ENCODE measurements at places on chromosomes 16 and 17.
A peak's percentile ranks its signal among the peaks of the same experiment; 100 is the strongest.

GRCh38 chr17:22507823-22508222 lies 815.5 kb downstream of the KCNJ18 start:
- no peak overlapping the region for H3K27ac ChIP-seq
- no peaks in the 10 kb centered on the region for H3K4me1 ChIP-seq
- no peaks in the 10 kb centered on the region for H3K27me3 ChIP-seq
- H3K36me3 ChIP-seq: no peaks in the 10 kb centered on the region
- DNase-seq: no peak

DNA sequence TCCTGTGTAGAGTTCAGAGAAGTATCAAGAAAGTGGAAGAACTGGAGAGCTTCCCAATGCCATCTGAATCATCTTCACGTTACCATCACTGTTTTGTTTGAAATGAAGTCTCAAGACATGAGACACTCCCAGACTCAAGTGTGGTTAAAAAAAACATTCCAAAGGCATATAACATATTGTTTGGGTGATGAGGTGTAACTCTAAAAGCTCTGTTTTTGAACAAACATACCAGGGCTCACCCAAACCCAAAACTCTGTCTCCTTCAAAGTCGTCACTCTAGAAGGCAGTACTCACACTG lies 6.3 kb upstream of the ZCCHC14 start:
- peaks cover 3% of the 10 kb centered on the region for H3K27me3 ChIP-seq
- H3K4me1 ChIP-seq: peaks cover 14% of the 10 kb centered on the region
- H3K27ac ChIP-seq: no peak overlapping the region
- H3K4me3 ChIP-seq: no peak overlapping the region

GRCh38 chr17:73637866-73638265 lies 6.4 kb downstream of the SDK2 start:
- no peak overlapping the region for H3K4me3 ChIP-seq
- no peaks in the 10 kb centered on the region for H3K36me3 ChIP-seq
- no peak overlapping the region for H3K27ac ChIP-seq
- H3K27me3 ChIP-seq: peaks cover 4% of the 10 kb centered on the region

- H3K36me3 ChIP-seq: no peaks in the 10 kb centered on the region
- no peaks in the 10 kb centered on the region for H3K27me3 ChIP-seq
- H3K4me1 ChIP-seq: no peaks in the 10 kb centered on the region
- no peak for DNase-seq
- no peak overlapping the region for H3K4me3 ChIP-seq
Observed at GRCh38 chr17:34930283-34930682, 31.0 kb downstream of the CCT6B start.

- H3K27ac ChIP-seq: no peak overlapping the region
- H3K27me3 ChIP-seq: no peaks in the 10 kb centered on the region
- DNase-seq: no peak
- H3K36me3 ChIP-seq: no peaks in the 10 kb centered on the region
- peaks cover 21% of the 10 kb centered on the region for H3K4me1 ChIP-seq
- H3K4me3 ChIP-seq: no peak overlapping the region
Observed at GRCh38 chr17:5247621-5248020, 13.0 kb upstream of the SCIMP start.

DNA sequence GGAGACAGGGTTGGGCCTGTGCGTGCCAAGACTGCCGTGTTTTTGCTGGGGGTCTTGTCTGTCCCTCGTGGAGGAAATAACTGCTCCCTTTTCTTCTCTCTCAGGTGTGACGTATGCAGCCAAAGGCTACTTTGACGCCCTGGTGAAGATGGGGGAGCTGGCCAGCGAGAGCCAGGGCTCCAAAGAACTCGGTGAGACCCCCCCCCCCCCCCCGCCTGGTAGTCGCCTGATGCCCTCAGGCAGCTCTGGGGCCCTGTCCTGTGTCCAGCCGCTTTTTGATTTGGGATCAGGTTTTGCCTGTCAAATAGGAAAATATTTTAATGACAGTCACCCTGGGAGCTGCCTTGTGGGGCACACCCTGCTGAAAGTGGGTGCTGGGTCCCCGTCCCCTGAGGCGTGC lies 22.8 kb downstream of the BAIAP2 start:
- no peak overlapping the region for H3K4me3 ChIP-seq
- no peaks in the 10 kb centered on the region for H3K36me3 ChIP-seq
- DNase-seq: no peak
- no peaks in the 10 kb centered on the region for H3K27me3 ChIP-seq

DNA sequence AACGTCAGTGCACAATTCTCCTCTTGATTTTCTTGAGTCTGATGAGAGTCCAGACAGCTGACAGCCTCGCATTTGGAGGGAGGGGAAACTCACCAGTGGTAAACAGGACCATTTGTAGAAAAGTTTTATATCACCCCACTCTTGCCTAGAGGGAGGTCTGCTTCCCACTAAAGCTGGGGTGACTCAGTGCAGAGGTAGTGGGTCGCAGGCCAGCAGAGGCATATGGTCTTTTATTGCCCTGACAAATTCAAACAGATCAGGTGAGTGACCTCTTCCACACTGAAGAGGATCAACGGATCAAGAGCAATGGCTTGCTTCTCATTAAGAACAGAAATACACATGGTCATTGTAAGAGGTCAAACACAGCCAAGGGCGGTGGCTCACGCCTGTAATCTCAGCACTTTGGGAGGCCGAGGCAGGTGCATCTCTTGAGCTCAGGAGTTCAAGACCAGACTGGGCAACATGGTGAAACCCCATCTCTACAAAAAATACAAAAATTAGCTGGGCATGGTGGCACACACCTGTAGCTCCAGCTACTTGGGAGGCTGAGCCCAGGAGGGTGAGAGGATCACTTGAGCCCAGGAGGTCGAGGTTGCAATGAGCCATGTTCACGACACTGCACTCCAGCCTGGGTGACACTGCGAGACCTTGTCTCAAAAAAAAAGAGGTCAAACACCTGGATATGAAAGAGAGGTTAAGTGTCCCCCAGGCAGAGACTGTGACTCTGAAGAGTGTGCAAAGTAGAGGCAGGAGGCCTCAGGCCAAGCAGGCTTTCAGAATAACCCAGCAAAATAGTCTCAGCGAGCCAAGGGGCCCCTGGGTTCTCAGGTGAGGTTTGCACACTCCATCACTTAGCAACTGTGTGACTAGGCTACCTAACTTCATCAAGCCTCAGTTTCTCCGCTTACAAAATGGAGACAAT lies 56.5 kb upstream of the ERN1 start:
- H3K36me3 ChIP-seq: peaks cover 10% of the 10 kb centered on the region
- H3K27me3 ChIP-seq: no peaks in the 10 kb centered on the region
- no peak overlapping the region for H3K4me3 ChIP-seq
- DNase-seq: no peak

- H3K27me3 ChIP-seq: no peaks in the 10 kb centered on the region
- no peak overlapping the region for H3K4me3 ChIP-seq
- no peaks in the 10 kb centered on the region for H3K4me1 ChIP-seq
- H3K27ac ChIP-seq: no peak overlapping the region
- no peak for DNase-seq
Observed at GRCh38 chr17:28181568-28181967, 137.4 kb upstream of the TMEM97 start.

DNA sequence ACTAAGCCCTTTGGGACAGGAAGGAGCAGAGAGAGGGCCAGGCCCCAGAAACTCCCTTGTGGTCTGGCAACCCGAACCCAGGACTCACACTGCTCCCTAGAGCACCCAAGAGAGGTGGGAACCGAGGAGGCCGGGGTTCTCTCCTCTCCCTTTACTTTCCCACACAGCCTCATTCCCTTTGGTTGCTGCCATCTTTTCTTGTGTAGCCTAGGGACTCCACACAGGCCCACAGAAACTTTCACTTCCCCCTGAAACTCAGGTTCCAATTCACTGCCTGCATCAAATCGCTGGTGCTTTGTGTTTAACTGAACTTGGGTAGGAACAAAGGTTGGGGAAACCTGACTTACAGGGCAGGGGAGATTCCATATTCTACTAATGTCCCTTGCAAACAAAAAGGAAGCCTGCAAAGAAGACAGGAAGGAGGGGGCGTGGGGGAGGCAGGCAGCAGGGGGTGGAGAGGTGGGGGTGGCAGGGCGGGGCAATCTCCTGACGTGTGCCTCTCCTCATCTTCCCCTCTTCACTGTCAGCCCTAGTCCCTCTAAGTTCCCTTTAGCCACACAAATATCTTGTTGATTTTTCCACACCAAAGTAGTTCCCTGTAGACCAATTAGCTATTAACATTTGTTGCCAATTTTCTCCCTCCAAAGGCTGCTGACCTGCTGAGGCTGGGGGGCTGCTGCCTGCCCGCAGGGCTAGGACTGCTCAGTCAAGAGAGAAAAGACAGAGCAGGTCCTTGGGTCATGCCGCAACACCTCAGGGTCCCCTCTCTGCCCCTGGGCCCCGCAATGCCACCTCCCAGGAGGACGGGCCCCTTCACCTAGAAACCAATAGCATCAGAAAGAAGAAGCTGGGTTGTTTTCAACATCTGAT lies 8.0 kb downstream of the ST3GAL2 start:
- peak; percentile 46 for DNase-seq
- H3K27ac ChIP-seq: peak overlapping the region; percentile 79
- peaks cover 66% of the 10 kb centered on the region for H3K4me1 ChIP-seq
- H3K36me3 ChIP-seq: peaks cover 6% of the 10 kb centered on the region
- H3K27me3 ChIP-seq: no peaks in the 10 kb centered on the region

DNA sequence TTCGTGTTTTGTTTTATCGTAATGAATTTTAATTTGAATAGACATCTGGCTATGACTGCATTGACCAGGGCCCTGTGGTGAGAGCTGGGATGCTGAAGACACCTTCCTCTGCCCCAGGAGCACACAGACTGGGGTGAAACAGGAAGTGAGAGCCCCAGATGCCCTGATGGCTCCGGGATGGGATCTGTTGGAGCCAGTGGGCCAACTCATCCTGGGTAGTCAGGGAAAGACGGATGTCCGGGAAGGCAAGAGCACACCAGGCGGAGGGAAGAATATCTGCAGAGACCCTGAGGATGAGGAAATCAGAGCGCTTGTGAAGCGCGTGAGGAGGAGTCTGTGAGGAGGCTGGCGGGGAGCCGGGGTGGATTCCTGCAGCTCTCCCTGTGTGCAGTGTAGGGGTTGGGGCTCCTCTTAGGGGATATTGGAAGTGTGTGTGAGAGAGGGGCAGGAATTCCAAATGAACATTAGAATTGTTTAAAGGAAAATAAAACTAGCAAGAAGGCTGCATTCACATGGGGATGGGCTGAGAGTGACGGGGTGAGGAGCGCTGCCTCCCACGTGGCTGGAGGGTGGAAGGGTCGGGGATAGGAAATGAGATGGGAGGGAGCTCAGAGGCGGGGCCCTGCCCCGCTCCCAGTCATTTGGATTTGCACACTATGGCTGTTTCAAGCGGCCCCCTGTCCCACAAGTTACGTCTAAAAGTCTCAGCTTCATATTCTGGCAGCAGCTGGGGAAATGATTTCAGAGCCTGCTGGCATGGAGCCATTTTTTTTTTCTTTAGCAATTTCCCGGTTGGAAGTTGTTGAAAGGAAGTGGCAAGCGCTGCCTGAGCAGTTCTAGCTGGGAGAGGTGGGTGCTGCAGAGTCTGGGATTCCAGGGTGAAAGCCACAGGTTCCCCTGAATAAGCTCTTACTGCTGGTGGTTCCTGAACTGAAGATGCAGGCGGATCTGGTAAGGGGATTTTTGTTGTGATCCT lies 71.2 kb upstream of the LGALS9 start:
- DNase-seq: no peak
- no peak overlapping the region for H3K4me3 ChIP-seq
- H3K27ac ChIP-seq: no peak overlapping the region
- H3K4me1 ChIP-seq: no peaks in the 10 kb centered on the region

DNA sequence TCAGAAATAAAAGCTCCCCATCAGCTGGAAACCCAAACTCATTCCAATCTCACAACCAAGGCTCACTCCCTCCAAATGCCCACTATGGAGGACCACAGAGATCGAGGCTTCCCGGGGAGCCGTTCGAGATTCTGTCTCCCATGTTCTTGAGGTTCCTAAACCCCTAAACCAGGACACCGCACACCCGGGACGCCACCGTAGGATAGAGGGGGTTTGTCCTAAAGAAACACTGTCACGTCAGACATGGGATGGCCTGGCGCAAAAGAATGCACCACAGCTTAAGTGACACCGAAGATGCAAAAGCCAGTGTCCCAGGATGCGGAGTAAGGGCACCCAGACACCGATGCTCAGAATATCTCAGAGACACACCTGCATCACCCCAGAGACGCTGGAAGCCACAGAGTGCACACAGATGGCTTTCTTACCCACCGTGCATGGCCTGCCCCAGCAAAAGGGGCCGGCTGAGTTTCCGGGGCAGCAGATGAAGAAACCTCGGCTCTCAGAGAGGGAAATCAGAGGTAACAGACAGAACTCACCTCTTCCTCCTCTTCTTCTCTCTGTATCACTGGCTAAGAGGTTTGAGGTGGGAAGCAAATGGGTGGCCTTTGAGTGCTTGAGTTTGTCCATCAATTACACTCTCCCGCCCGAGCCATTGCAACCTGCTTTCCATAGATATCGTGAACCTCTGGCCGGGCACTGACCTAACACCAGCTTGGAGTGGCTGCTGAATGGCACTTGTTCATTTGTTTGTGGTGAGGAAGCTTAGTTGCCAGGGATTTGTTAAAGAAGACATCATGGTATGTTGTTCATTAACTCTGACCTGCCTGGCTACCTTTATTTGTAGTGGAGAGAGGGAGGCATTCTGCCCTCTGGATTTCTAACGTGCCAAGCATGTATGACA lies 65.1 kb upstream of the TNRC6C start:
- H3K36me3 ChIP-seq: no peaks in the 10 kb centered on the region
- no peaks in the 10 kb centered on the region for H3K27me3 ChIP-seq
- H3K4me1 ChIP-seq: peaks cover 16% of the 10 kb centered on the region
- no peak overlapping the region for H3K4me3 ChIP-seq
- DNase-seq: no peak

- H3K36me3 ChIP-seq: no peaks in the 10 kb centered on the region
- no peak overlapping the region for H3K4me3 ChIP-seq
- H3K4me1 ChIP-seq: no peaks in the 10 kb centered on the region
- no peak overlapping the region for H3K27ac ChIP-seq
- DNase-seq: no peak
- no peaks in the 10 kb centered on the region for H3K27me3 ChIP-seq
Observed at GRCh38 chr17:9828296-9829295, 2.9 kb downstream of the GLP2R start.

DNA sequence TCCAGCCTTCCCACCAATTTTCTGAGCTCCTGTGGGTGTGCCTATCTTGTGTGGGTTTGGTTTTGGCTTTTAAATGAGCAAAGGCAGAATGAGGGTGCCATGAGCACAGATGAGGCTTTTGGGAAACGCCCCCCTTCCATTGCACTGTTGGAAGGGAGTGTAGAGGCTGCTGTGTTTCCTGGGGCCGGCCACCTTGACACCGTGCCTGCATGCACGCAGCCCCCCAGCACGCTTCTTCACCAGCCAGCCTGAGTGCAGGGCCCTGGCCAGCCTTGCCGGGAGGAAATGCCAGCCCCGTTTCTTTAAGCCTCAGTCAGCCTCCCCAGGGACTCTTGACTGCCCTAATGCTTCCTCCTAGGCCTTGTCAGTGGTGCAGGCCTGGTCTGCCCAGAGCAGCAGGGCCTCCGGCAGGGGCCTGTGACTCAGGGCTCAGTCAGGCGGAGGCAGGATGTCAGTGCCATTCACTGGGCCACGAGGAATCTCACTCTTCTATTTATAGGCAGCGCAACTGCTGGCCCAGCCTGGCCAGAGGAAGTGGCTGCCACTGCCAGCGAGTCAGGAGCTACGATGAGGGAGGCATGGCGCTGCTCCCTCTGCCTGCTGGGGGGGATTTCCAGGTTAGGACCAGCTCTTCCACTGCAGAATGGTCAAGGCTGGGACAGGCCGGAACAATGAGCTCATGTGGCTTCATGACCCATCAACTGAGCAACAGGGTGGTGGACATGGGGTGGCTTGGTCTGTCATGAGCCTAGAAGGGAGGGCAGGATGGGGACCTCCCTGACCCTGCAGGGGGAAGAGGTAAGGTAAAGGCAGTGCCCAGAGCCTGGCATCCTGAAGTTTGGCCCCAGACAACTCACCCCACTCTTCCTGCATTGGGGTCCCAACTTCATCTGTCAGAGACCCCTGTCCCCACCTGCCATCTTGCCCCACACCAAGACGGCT lies 205.2 kb downstream of the RAB11FIP4 start:
- H3K36me3 ChIP-seq: no peaks in the 10 kb centered on the region
- H3K4me3 ChIP-seq: no peak overlapping the region
- H3K27ac ChIP-seq: no peak overlapping the region
- DNase-seq: no peak
- H3K4me1 ChIP-seq: peaks cover 5% of the 10 kb centered on the region
